GM03348 (cell line): ENCODE measurements at places on chromosomes 7 and 10.

- DNase-seq: no peak
These were observed 35.5 kb upstream of the CABCOCO1 start for GRCh38 chr10:61627266-61627665.

DNA sequence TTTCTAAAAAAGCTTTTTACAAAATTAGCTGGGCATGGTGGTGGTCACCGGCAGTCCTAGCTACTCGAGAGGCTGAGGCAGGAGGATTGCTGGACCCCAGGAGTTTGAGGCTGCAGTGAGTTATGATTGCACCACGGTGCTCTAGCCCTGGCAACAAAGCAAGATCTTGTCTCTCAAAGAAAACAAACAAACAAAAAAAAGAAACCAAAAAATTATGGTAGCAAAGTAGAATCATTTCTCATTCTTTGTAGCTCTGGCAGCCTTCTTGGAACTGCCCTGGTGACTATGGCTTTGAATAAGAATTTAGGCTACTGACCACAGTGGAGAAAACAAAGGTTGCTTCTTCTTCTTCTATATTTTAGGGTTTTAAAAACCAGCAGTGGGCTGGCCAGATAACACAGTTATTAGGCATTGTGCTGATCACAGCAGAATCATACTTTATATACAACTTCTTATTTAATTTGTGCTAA lies 41.9 kb upstream of the PRKAR2B start:
- DNase-seq: no peak

- DNase-seq: no peak
These were observed 5.0 kb upstream of the CALML5 start for GRCh38 chr10:5504146-5505072.

GRCh38 chr7:50723173-50723572 lies 59.5 kb downstream of the GRB10 start:
- DNase-seq: no peak

DNA sequence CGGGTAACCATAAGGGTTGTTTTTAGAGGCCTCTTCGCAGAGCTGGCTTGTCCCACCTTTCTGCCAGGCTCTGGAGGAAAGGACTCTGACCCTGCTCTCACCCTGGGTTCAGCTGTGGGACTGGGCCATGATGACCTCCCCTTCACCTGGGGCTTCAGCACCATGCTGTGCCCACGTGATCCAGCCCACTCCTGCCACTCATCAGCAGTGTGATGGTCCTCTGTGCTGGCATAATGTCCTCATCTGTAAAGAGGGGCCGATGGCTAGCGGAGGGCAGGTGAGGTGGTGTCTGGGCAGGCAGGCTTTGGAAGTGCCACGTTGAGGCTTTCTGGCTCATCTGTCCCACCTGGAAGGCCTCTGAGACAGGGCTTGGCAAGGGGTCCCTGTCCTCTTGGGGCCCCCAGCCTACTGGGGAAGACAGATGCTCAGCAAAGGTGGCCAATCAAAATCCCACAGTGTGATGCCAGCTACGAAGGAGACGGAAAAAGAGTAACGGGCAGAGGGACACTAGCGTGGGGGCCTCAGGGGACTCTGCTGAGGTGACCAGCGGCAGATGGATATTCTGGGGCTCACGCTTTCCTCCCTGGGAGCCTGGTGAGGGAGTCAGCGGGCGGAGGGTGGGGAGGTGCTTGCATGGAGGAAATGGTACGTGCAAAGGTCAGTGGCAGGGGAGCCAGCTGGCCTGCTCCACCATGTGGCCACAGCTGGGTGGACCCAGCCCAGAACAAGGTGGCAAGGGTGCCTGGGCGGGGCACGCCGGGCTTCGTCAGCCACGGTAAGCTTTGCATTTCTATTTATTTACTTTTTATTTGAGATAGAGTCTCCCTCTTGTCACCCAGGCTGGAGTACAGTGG lies 5.4 kb downstream of the LRWD1 start:
- no peak for DNase-seq

- no peak for DNase-seq
These were observed 608.8 kb downstream of the LRMDA start for GRCh38 chr10:76040107-76040829.
